Karpas-422 (cell line): ENCODE measurements at places on chromosomes 6 and 20.

GRCh38 chr6:136524339-136524935 is 25.8 kb downstream of the MAP7 start:
- no peak for DNase-seq

- no peak for DNase-seq
These were observed 116.2 kb downstream of the ISM1 start for GRCh38 chr20:13337090-13337784.

DNA sequence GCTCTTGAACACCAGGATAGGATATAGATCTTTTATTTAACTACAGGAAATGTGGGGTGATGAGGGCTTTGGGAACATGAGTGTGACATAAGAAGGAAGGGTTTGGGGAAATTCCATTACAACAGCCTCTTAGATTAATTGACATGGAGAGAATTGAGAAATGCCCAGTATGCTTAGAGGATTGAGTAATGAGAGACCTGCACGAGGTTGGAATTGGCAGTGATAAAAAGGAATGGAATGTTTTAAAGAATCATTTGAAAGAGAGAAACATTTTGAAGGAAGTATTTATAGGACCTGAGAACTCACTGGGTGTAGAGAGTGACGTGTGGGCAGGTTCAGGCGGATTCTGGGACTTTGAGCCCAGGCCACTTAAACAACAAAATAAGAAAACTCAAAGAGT is 227.0 kb downstream of the BMP2 start:
- no peak for DNase-seq

DNA sequence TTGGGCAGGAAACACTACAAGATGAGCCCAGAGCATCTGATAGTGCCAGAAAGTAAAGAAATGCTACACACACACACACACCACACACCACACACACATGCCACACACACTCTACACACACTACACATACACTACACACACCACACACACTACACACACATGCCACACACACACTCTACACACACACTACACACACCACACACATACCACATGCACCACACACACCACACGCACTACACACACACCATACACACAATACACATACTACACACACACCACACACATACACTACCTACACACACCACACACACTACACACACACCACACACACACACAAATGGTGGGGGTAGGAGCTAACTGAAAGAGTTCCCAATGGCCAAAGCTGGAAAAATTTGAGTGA is 3.6 kb upstream of the TMEM74B start:
- no peak for DNase-seq

- DNase-seq: no peak
These were observed 152.9 kb downstream of the JARID2 start for GRCh38 chr6:15398633-15399275.

DNA sequence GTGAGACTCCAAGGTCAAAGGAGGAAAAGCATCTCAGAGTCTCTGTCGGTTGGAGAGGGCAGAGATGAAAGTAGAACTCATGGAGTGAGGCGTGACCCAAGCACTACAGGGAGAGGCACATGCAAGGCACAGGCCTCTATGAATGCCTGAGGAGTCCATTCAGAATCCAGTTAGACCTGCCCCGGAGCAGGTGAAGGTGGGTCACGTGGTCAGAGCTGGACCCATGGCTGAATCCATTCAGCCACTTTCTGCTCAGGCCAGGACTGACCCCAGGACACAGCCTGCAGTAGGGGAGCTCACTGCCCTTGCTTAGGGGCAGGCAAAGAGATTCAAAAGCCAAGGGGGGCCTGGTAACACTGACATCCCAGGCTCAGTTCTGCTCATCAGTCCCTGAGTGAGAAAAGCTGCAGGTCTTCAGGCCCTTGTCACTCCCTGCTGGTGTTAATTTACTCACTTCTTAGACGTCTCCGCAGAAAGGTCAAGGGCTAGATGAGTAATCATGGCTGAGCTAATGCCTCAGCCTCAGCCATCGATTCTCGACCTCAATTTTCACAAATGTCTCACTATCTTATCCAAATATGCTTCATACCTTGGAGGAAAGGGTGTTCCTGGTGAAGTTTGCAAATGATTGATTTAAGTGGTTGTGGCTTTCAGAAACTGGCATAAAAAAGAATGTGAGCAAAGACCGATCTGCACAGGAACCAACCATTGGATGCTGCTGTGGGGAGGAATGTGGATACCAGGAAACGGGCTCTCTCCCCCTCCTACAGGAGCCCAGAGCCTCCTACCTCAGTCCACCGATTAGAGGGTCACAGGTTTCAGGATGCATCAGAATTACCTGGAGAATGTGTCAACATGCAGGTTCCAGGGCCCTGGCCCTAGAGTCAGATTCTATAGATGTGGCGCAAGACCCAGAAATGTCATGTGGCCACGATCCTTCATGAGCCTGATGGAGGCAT is 584.4 kb downstream of the PTPRT start:
- DNase-seq: no peak

DNA sequence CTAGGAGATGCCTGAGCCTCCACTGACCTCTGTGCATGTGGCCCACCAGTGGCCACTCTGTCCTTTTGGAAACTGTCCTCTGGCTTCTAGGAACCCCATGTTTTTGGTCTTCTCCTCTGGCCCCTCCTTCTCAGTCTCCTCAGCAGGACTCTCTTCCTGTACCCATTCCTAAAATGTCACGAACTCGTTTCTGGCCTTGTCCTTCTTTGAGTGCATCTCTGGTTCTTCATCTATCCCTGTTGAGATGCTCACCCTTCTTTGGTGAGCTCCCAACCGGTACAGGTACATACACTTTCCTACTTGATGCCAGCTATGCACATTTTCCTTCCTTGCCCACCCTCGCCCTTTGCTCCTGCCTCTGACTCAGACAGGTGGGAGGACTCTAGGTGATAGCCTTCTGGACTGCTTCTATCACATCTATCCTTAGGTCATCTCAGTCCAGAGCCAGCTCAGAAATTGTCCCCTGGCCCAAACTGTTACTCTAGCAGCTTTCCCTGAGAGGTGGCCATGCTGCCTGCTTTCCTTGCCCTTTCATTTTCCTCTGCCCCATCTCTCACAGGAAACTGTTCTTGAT is 14.8 kb upstream of the NNAT start:
- DNase-seq: no peak

- DNase-seq: no peak
These were observed 108.7 kb upstream of the TMEM170B start for GRCh38 chr6:11428895-11429294.

DNA sequence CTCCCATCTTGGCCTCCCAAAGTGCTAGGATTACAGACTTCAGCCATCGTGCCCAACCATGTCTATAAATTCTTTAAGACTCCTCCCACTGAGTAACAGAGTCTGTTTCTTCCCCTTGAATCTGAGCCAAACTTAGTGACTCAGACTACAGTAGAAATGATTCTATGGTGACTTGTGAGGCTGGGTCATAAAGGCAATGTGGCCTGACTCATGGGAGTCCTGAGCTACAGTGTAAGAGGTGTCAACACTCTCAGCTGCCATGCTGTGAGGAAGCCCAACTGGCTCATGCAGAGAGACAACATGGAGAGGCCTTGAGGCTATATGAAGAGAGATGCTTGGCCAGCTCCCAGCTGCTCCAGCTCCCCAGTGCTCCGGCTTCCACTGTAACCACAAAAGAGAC is 5.2 kb upstream of the NRSN2 start:
- no peak for DNase-seq

- no peak for DNase-seq
These were observed 710.2 kb upstream of the POU3F2 start for GRCh38 chr6:98124171-98124570.

DNA sequence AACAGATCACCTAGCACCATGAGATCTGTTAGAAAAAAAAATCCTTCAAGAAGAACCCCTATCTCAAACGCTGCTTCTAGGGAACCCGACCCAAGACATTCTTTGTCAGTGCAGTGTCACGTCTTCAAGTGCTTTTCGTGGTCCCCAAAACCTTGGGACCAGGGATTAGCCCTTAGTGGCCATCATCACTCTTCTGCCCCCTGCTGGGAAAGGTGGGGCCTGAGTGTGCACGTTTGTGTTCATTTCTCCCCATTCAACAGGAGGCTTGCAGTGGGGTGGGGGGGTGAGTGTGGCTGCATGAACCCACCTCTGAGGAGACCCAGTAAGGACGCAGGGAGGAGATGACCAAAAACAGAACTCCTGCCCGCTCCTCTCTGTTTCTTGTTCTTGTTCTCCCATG is 218.2 kb upstream of the RNF24 start:
- DNase-seq: peak; percentile 60

GRCh38 chr6:140011537-140011936 is 637.1 kb upstream of the CITED2 start:
- no peak for DNase-seq

- DNase-seq: no peak
These were observed 6.4 kb downstream of the HINT3 start for GRCh38 chr6:125962900-125963497.

GRCh38 chr6:340991-341827 is 48.9 kb downstream of the DUSP22 start:
- no peak for DNase-seq

DNA sequence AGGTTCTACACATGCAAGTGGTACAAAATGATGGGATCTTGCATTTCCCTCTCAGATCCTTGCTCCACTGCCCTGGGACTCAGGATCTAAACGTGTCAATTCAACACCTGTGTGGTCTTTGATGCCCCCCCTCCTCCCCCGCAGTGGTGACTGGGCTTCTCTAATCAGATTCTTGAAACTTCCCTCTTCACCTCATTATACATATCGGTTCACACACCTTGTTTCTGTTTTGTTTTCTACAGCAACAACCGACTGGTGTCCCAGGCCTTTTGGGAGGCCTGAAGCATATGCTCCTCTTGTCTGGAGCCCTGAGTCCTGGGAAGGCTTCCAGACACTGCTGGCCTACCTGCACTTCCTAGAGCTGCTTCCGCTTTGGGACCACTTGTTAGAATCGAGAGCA is 20.0 kb downstream of the SAMD3 start:
- no peak for DNase-seq

DNA sequence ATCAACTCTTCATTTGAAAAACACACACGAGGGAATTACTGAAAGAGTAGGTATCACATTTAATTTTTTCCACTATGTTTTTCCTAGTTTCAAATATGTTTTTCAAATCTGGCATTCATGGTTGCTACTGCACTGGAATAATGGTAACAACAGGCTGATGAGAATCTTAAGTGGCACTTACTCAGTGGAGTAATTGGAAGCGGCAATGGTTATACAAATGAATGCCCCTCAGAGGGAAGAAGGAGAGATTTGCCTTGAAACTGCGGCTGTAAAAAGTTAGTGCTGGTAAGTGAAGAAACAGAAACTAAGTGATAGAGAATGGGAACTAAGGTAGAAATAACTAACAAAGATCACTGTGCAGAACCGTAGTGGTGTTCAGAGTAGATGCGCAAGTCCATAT is 41.0 kb upstream of the PDE7B start:
- DNase-seq: no peak

DNA sequence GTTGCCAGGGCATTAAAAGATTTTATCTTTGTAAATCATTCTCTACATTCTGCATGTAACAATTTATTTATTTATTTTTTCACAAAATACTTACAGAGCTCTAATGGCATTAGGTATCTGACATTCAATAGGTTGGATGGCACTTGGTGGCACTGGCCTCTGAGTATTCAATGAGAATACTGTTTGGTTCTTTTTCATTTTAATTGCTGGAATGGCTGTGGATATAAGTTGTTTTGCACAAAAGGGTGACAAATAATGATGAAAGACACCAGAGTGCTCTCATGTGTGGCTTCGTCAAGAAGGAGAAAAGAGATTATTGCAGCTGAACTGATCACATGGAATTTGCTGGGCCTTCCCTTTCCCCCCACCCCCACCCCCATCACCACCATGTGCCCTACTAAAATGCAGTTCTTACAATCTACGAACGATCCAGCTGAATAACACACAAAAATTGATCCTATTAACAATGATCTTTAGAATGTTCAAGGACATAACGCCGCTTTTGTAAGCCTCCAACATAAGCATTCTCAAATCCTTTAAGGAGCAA is 195.2 kb upstream of the POU3F2 start:
- DNase-seq: no peak

GRCh38 chr6:80263585-80263984 is 157.1 kb downstream of the BCKDHB start:
- no peak for DNase-seq

DNA sequence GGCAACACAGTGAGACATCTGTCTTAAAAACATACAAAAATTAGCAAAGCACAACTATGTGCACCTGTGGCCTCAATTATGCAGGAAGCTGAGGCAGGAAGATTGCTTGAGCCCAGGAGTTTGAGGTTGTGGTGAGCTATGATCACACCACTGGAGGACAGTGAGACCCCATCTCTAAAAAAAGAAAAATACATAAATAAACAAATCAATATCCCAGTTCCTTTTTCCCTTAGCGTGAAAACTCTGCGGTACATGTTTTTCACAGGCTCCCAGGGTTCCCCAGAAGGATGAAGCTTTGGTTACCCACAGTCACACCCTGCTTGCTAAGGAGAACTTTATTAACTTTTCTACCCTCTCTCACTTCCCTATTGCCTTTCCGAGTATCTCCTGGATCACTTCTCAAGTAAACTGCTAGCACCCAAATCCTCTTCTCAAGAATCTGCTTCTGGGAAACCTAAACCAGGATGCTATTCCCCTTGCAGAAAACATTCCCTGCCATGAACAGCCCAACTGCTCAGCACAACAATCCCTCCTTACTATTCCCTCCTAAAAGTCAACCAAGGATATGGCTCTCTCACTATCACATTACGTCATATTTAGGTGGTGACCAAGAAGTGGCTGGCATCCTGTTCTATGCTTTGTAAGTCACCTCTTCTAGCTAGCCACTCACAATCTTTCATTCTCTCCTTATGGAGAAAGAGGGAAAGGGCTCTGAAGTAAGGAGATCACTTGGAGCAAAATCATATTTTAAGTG is 122.4 kb downstream of the IPCEF1 start:
- no peak for DNase-seq

DNA sequence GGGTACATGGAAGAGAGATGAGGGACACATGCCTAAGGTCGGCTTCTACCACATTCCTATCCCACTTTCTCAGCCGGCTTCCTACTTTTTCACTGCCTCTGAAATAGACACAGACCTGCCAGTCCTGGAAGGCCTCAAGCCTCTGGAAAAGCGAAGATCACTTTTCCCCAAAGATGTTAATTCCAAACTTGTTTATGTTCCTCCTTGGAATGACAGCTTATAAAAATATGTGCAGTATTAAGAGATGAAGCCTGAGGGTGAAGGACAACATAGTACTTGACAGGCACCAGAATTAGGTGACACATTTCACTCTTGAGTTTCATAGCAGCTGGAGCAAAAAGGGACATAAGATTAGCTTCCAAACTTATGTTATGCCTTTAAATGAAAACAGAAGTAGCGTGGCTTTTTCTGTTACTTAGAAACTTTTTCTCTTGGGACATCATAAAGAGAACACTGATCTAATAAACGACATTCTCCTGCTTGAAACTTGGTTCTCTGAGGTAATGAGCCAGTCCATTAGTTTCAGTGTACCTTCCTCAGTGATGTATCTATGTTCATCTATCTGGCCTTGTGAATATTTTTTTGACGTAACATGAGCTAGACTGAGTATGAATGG is 25.3 kb downstream of the FOXO3 start:
- no peak for DNase-seq

DNA sequence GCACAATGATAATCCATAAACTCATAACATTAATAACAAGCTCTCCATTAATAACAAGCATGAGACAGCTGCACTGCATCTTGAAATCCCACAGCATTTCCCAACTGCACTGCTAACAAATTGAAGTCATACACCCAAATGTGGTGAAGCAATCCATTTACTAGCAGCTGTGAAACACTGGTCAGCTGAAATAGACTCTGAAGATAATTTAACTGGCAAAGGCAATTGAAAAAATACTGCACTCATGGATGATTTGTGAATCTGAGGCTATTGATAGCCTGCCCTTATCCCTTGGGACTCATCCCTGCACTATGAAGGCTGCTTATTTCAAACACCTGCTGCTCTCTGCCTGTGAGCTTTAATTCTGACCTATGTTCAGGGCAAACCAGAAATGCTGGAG is 49.1 kb upstream of the PLCB1 start:
- DNase-seq: no peak
